ENCODE measurements at places on chromosomes 1 and 21.
A peak's percentile ranks its signal among the peaks of the same experiment; 100 is the strongest.

DNA sequence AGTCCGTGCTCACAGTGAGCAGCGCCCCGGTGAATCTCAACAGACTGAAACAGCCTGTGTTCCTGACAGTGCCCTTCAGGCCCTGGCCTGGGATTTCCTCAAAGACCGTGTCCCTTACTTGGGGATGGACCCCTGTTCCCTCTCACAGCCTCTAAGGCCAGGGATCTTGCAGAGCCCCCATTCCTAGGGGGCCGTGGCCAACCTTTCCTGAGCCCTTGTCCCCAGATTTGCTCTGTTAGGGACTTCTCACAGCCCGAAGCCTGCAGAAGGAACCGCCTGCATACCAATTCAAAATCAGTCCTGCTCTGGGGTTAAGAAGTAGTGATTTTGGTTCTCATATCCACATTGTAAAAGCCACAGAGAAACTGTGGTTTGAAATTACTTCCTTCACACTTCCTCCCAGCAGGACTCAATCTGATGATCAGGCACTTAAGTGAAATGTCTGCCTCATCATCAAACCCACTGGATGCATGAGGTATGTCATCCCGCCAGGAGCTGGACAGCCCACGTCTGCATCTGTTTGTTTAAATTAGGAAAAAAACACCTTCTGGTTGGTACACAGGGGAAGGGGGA is 14.9 kb downstream of the ABCA4 start:
- no peak for DNase-seq

GRCh38 chr1:1082776-1083415 is 8.8 kb upstream of the RNF223 start:
- DNase-seq, result no peak

GRCh38 chr1:224644553-224645154 is 28.5 kb downstream of the CNIH3 start:
- DNase-seq, result peak; percentile 65

DNA sequence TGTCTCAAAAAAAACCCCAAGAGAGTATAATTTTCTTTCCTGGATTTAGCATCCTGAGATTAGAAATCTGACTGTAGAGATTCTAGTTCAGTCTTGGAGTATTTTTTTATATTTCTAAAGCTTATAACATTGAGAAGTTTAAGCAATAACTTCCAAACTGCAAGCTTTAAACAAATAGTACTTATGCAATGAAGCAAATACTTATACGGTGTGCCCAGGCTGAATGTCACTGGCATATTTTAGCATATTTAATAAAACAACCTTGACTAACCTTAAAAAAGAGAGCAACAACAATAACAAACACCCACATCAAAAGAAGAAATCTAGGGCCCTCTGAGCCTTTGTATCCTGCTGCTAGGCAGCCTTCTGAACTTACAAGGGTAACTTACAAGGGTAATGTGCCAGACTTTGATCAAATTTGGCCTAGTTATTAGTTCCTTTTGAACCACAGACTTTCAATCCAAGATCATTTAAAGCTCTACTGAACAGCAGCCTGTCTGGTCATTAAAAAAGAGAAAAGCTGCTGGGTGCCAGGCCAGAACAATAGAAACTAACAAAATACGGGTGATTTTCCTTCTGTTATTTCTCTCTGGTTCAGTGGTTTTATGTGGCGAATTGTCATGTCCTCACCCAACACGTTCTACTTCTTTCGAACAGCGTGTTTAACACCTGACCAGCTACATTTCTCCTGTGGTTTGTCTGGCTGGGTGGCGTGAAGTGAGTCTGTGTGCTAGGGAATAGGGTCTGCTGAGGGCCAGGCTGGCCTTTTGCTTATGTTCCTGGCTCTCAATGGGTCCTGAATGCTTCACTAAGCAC is 16.2 kb downstream of the MTOR start:
- DNase-seq, result peak; percentile 33

DNA sequence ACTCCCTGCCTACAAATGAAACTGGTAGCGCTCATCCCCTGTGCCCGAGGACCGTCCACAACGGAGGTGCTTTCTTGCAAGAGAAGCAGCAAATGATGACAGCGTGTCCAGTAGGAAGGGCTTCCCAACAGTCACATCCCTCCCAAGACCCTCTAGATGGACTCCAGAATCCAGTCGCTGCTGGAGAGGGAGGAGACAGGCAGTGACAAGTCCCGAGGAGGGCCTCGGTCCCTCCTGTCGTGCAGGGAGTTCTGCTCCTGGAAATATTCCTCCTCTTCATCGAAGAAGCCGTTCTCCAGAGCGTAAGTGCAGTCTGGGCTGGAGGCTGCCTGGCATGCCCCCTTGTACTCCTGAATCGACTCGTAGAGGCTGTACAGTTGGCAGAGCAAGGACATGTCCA is 20.3 kb downstream of the FAM89A start:
- DNase-seq, result no peak

GRCh38 chr1:17564458-17565393 is 25.2 kb downstream of the ARHGEF10L start:
- no peak for DNase-seq

GRCh38 chr1:42684139-42684538 is 1.9 kb downstream of the YBX1 start:
- no peak for DNase-seq
